Airway epithelial cell (primary cell): ENCODE measurements at places on chromosomes 4 and X. TPM values are rescaled to one million over a fixed set of nuclear protein-coding genes. Genes with fewer than 3 reads are reported as not detected.

The APLN gene
- total RNA-seq = 0.74 and 2.5 TPM in 2 replicates

The OPN1MW gene
- total RNA-seq = not detected in 2 replicates

The UGT2B11 gene
- total RNA-seq = not detected in 2 replicates

The NAA11 gene
- not detected in 2 replicates for total RNA-seq

The CDKL2 gene
- 0.60 and 1.1 TPM in 2 replicates for total RNA-seq

The GNRHR gene
- total RNA-seq = 0.07 TPM in 1 of 2 replicates, not detected in the other

The KLHL34 gene
- total RNA-seq = 0.05 TPM in 1 of 2 replicates, not detected in the other

The RP2 gene
- total RNA-seq = 12.7 and 12.9 TPM in 2 replicates

The MAMLD1 gene
- total RNA-seq = 0.92 and 1.1 TPM in 2 replicates

The SOX3 gene
- not detected in 2 replicates for total RNA-seq

The TRAM1L1 gene
- total RNA-seq = 0.88 and 1.9 TPM in 2 replicates

The BMX gene
- 0.07 TPM in 1 of 2 replicates, not detected in the other for total RNA-seq

The GAGE12E gene
- not detected in 2 replicates for total RNA-seq

The CLGN gene
- 0.07 TPM in 1 of 2 replicates, not detected in the other for total RNA-seq

The BMPR1B gene
- 3.5 and 5.2 TPM in 2 replicates for total RNA-seq

The DDIT4L gene
- total RNA-seq = 0.07 and 0.14 TPM in 2 replicates

The CXCL6 gene
- 2.3 and 3.6 TPM in 2 replicates for total RNA-seq

The CACNA1F gene
- total RNA-seq = under 0.01 TPM in 1 of 2 replicates, not detected in the other

The SYP gene
- 0.14 and 0.51 TPM in 2 replicates for total RNA-seq

The ARR3 gene
- total RNA-seq = not detected in 2 replicates

The KLB gene
- total RNA-seq = 0.07 TPM in 1 of 2 replicates, not detected in the other

The NSDHL gene
- 45.0 and 52.3 TPM in 2 replicates for total RNA-seq

The CXCL8 gene
- total RNA-seq = 23.4 and 37.9 TPM in 2 replicates

The USP17L24 gene
- not detected in 2 replicates for total RNA-seq

The PDCL2 gene
- total RNA-seq = not detected in 2 replicates

The SUPT20HL1 gene
- total RNA-seq = not detected in 2 replicates

The SATL1 gene
- total RNA-seq = not detected in 2 replicates

The GAGE13 gene
- total RNA-seq = not detected in 2 replicates

The H2AZ1 gene
- total RNA-seq = 488 and 503 TPM in 2 replicates

The GLRB gene
- 0.42 and 0.78 TPM in 2 replicates for total RNA-seq

The SPRY1 gene
- 9.0 and 10.1 TPM in 2 replicates for total RNA-seq

The SLC6A14 gene
- 37.3 and 54.2 TPM in 2 replicates for total RNA-seq

The TRIML2 gene
- not detected in 2 replicates for total RNA-seq

The IL2 gene
- not detected in 2 replicates for total RNA-seq

The PRMT9 gene
- total RNA-seq = 5.5 and 5.6 TPM in 2 replicates

The TBC1D14 gene
- 49.0 and 64.5 TPM in 2 replicates for total RNA-seq
